Fibroblast of skin of left quadriceps (primary cell): ENCODE measurements at places on chromosomes 3 and 15.

GRCh38 chr3:196378146-196378841 is 40.1 kb upstream of the TM4SF19 start:
- no peak for DNase-seq

DNA sequence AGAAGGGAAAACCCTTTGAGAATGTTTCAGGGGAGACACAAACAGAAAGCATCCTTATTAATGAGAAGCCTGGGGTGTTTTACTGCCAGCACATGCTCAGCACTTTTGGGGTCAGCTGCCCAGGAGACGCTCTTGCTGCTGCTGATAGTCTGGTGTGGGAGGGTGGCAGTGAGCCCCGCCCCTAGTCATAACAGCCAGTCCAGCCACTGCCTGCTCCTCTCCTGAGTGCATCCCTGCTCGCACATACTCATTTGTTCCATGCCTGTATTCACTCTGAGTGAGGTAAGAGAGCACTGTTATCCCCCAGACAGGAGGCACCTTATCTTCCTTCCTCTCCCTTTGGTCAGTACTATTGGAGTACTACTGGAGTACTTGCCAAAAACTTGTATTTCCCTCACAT is 101.3 kb downstream of the ETFA start:
- DNase-seq, result no peak

DNA sequence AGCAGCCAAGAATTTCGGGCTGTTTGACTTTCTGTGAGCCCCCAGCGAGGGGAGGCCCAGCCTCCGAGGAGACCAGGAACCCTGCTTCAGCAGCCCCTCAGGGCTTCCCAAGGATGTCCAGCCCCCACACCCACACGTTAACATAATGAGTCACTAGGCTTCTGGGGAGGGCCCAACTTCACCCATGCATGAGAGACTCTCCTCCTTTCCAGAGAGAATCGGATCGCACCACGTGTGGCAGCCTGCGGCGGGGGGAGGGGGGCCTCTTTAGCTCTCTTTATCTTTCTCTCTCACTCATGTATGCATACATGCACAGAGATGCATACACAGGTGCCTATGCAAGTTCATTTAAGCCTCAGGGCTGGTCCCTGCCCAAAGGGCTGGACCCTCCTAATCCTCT is 3.1 kb upstream of the AP2M1 start:
- DNase-seq, result no peak

DNA sequence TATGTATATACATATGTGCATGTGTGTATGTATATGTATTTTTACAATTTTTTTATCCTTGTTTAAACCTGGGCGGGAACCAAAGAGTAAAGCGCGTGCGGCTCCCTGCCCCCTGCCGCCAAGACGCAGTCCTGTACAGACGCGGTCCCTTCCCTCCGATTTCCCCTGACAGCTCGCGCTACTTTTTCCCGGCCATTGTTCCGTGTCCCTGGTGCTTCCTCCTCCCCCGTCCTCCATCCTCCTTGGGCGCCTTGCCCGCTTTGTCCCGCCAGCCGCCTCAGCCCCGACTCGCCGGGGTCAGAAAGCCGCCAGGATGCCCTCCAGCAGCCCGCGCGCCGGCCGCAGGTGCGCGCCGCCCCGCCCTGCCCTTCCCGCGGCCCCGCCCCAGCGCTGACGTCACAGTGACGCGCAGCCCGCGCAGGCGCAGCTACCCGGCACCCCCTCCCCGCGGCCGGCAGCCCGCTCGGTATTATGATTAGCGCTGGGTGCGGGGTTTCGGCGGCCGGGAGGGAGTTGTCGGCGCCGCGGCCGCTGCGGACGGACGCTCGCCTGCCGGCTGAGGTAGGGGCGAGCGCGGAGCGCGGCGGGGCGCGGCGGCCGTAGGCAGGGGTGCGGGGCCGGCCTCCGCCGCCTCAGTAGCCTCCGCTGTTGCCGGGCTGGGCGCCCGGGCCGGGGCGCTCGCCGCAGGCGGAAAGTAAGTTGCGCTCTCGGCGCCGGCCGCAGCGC is at the start of gene SNRK:
TSS of gene SNRK (plus strand) at position 426 of the 726 bp plus-strand sequence. CDS start 16,664 bp downstream, outside the sequence.
- peak; percentile 49 for DNase-seq

- no peak for DNase-seq
These were observed 188.7 kb upstream of the LINGO1 start for GRCh38 chr15:77821188-77821958.

- no peak for DNase-seq
These were observed 89.0 kb upstream of the FNDC3B start for GRCh38 chr3:171950373-171950772.

DNA sequence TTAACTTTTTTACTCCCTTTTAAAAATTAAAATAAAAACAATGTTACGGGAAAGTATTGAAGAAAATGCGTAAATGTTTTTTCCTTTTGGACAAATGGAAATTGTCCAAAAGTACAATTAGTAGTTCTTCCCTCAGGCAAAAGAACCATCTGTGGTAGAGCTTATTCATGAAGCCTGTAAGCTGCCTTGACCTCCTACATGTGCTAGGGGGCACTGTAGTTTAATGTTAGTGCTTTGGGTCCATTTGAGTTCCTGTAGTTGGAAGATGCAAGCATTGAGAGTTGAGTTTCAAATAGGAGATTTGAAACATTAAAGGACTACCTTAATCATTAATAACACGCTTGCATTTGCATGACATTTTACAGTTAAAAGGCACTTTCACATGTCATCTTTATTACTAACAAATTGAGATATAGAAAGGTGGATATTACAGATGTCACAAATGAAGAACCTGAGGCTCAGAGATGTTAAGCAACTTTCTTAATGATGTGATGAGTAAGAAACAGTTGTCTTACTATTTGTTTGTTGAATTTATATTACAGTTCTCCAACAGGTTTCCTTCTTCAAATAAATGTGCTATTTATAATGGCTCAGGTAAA is 1.8 kb upstream of the ZNF385D start:
- DNase-seq, result no peak

DNA sequence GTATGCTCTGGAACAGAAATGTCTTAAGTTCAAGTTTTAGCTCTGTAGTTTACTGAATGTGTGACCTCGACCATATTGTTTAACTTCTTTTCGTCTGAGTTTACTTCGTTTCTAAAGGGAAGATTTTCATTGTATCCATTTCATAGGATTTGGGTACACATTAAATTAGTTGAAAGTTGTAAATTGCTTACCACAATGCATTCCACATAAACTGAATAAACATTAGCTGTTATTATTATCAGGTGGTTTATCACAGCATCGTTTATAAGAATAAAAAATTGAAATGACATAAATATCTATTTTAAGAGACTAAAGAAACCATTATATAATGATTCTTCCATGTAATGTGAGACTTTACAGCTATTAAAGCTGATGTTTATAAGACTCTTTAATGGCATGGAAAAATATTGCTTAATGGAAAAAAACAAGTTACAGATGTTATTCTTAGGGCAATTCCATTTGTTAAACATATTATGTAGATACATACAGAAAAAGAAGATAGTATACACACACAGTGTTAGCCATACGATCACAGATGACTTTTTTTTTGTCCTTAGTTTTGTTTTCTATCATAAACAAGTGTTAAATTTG is 342.3 kb upstream of the SGO1 start:
- no peak for DNase-seq

- DNase-seq, result no peak
These were observed 128.7 kb downstream of the PDCD6IP start for GRCh38 chr3:33926998-33927605.

DNA sequence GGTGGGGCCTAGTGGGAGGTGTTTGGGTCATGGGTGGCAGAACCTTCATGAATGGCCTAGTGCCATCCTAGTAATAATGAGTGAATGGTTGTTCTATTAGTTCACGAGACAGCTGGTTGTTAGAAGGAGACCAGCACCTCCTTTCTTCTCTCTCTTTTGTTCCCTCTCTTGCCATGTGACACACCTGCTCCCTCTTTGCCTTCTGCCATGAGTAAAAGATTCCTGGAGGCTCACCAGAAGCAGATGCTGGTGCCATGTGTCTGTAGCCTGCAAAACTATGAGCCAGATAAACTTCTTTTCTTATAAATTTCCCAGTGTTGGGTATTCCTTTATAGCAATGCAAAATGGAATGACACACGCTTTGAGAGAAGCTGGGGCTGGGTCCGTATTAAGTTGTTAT is 89.0 kb upstream of the SLC4A7 start:
- no peak for DNase-seq

DNA sequence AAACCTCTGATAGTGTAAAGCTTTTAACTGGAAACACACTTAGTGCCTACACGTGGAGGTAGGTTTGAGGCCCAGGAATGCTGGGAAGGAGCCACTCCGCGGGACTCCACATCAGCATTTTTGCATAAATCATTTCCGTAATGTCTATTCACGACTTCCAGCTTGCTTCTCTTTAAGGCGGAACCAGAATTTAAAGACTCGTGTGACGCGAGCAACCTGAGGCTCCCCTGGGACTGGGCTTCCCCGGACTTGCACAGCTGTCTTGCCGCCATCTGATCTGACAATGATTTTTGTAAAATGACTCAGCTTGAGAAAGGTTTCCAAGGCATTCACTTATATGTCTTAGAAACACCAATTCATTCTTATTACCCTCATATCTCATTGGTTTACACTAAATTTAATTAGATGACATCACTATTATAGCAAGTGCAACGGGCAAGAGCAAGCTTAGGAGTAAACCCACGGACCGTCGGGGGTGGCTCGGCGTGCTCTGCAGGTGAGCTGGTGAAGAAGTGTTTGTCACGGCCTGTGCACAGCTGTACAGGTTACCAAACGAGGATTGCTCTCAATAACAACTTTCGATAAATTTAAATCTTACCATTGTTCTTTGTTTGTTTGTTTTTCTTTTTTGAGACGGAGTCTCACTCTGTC is 95.2 kb downstream of the CHSY1 start:
- DNase-seq, result peak; percentile 62

DNA sequence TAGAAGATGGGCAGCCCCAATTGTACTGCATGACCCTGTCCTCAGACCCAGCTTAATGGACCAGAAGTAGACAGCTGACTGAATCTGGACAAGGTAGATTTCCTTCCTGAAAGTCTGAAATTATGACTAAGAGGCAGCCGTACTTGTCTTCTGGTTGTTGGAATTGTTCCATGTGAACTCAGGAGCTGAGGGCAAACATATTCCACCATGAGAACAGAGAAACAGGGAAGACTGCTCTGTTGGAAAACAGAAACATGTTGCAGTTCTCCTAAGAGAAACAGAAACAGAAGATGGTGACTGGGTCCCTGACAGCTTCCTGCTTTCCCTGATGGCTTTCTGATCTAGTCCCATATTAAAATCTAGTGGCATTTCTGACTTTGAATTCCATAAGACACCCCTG is 24.1 kb downstream of the POPDC2 start:
- DNase-seq, result no peak

DNA sequence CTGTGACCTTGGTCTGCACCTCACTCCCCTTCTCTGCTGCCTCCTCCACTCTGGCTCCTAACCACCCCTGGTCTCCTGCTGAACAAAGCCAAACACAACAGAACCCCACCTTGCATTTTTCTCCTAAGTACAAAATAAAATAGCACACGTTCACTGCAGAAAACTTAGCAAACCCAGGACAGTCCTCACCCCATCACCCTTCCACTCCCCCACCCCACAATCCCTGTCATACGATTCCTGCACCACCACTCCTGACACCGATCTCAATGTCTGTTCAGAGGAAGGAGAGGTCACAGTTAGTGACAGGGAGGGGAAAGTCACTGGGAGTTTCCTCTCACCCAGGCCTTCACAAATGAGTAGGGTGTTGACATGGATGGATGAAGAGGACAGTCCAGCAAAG is 4.2 kb downstream of the VPS33B start:
- DNase-seq, result no peak
